NCI-H2081 treated with DMSO at 0.1 percent for 48 hours (cell line): ENCODE measurements at places on chromosomes 6 and 20.

DNA sequence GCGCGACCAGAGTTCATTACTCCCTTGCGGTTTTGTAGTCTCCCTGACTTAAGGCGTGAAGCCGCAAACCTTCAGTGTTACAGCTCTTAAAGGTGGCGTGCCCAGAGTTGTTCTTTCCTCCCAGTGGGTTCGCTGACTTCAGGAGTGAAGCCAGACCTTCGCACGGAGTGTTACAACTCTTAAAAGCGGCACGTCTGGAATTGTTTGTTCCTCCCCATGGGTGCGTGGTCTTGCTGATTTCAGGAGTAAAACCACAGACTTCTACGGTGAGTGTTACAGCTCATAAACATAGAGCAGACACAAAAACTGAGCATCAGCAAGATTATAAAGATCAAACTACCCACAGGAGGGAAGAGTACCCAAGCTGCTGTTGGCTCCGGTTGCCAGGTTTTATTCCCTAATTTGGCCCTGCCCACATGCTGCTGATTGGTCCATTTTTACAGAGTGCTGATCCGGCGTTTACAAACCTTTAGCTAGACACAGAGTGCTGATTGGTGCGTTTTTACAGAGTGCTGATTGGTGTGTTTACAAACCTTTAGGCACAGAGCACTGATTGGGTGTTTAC lies 10.4 kb downstream of the TMEM14C start:
- no peak for DNase-seq

GRCh38 chr6:119152187-119152586 lies 73.7 kb upstream of the FAM184A start:
- no peak for DNase-seq

DNA sequence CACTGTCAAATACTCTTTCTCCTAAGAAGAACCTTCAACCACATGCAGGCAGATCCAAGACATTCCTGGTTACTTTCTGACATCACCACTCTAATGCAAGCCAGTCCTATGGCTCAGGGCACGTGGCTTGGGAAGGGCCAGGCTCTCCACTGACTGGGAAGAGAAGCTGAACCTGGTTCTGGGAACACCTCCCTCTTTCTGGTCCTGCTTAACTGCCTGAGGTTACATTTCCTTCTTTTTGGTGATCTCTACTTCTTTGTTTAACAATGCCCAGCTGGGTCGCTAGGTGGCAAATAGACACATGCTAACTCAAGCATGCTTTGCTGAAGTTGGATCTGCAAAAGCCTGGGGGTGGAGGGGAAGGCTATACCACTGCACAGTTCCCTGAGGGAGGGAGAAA lies 249.8 kb downstream of the GMDS start:
- DNase-seq: no peak

GRCh38 chr6:7568021-7568420 lies 22.0 kb upstream of the SNRNP48 start:
- no peak for DNase-seq

- DNase-seq: no peak
These were observed 17.1 kb upstream of the MLN start for GRCh38 chr6:33820784-33821520.

GRCh38 chr6:113953346-113953745 lies 17.6 kb downstream of the HDAC2 start:
- DNase-seq: no peak

DNA sequence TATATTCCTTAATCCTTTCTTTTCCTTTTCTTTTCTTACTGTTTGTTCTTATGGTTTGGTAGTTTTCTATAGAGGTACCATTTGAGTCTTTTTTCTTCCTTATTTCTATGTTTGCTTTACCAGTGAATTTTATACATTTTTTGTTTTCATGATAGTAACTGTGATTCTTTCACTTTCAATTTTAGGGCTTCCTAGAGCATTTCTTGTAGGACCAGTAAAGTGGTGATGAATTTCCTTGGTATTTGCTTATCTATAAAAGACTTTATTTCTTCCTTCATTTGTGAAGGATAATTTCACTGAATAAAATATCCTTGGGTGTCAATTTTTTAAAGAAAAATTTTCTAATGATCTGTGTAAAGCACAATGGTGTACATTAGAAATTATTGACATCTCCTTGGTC lies 637.4 kb downstream of the CD109 start:
- DNase-seq: no peak

GRCh38 chr20:44324343-44324742 lies 12.5 kb upstream of the R3HDML start:
- no peak for DNase-seq

GRCh38 chr20:37202267-37202943 lies 23.1 kb upstream of the MROH8 start:
- DNase-seq: no peak

GRCh38 chr6:16676978-16677377 lies 84.3 kb downstream of the ATXN1 start:
- DNase-seq: no peak
